ENCODE measurements at places on chromosomes 1 and 21. TPM values are rescaled to one million over a fixed set of nuclear protein-coding genes. Genes with fewer than 3 reads are reported as not detected.

GRCh38 chr1:230833511-230833910, 34.8 kb downstream of the C1orf198 start:
- no peak for DNase-seq

The GBP2 gene
- 24.0 TPM for total RNA-seq

DNA sequence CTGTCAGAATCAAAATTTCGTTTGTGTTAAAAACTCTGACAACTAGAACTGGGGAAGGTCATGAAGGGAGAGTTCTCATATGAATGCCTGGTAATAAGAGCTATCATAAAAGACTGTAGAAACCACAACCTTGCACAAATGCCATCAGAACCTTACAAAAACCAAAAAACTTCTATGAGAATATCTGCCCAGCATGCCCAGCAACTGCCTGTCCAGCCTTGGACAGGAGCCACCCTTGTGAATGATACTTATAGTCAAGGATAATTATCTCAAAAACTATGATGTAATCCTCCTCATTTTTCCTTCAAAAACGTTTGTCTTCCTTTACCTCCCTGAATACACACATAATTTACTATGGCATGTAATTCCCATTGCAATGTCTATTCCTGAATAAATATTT, 53.4 kb upstream of the C1orf185 start:
- no peak for DNase-seq

The SPOCD1 gene
- 0.18 TPM for total RNA-seq

The FAM43B gene
- total RNA-seq: 3.3 TPM

- DNase-seq: no peak
Observed at GRCh38 chr1:20763417-20763816, 23.7 kb downstream of the HP1BP3 start.

The MEX3A gene
- 0.42 TPM for total RNA-seq

- no peak for DNase-seq
Observed at GRCh38 chr1:31674626-31675025, 29.2 kb downstream of the COL16A1 start.

DNA sequence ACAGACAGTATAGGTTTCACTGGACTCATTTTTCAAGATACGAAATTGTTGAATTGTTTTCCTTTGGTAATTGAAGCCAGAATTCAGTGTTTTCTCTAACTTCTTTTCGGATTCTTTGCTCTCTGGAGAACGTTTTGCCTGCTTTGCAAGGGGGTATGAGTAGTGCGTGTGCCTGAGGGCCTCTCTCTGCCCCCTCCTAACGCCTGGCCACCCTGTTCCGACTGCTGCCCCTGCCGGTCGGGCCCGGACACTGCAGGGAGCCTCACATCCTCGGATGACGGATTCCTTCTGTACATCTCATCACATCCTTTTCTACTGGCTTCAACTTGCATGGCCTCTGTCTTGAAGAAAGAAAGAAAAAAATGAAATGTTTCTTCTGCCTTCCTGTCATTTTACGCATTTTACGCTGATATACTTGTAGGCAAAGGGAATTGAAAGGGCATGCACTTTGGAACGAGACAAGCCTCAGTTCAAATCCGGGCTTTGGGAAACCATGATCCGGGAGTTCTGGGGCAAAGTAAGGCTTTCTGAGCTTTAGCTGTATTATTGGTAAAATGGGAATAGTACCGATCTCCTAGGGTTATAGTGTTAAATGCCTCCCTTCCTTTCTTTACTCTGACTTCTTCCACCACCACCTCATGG, 65.1 kb downstream of the DISC1 start:
- peak; percentile 56 for DNase-seq

DNA sequence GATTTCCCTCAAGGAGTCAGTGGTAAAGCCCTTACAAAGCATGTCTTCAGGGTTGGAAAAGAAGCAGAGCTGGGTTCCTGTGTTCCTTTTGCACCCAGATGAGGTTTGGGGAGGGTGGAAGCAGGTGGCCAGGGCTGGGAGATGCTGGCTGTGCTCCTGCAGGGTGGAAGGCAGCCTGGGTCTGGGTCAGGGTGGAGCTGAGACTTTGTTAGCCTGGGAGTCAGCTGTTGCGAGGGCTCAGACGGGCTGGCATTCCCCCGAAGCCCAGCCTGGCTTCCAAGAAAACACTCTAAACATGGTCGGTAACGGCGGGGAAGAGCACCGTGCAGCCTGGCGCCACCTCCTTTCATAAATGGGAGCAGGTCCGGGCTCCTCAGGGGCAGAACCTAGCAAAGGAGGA, 43.7 kb upstream of the EPS8L3 start:
- no peak for DNase-seq

- DNase-seq: no peak
Observed at GRCh38 chr1:36879613-36880012, 154.7 kb downstream of the GRIK3 start.

The RIMS3 gene
- 3.6 TPM for total RNA-seq

The MTX1 gene
- total RNA-seq: 19.7 TPM

DNA sequence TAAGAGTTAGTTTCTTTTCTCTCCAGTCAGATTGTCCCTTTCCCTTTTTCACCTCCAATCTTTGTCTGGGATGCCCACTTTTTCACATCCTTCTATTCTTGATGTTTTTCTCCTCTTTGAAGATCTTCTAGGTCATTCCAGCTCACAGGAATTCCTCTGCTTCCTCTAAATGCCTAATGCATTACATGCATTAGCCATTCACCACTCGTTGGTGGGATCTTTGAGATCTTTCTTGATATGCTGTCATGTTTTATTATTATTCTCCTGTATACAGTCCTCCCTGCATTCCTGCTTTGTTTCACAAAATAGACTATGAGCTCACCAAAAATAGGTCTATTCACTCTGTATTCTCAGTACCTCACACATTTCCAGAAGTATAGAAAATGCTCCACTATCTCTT, 129.0 kb downstream of the LYPLAL1 start:
- no peak for DNase-seq

The DEDD gene
- 26.1 TPM for total RNA-seq

DNA sequence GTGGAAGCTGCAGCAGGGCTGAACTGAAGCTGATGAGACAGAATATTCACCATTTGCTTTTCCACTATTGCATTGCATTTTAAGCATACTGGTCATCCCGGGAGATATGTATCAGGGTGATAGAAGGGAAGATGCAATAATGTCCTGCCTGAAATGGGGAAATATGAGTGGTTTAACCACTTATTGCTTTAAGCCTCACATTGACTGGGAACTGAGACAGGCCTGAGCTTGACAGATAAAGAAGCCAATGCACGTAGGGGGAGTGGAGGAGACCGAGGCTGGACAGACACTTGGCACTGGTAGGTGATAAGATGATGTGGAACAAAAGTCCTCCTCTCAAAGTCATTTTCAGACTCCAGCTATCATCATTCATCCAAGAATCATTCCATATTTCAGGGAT, 911.7 kb upstream of the NCAM2 start:
- DNase-seq: no peak

GRCh38 chr1:28718166-28718565, 18.6 kb upstream of the YTHDF2 start:
- DNase-seq: no peak
